Activated CD4-positive, CD25-positive, alpha-beta regulatory T cell (primary cell): ENCODE measurements at places on chromosomes 6 and 20.

GRCh38 chr6:135475292-135475886 is 22.2 kb downstream of the AHI1 start:
- DNase-seq, result no peak

- no peak for DNase-seq
These were observed 16.5 kb upstream of the NTSR1 start for GRCh38 chr20:62692176-62692575.

DNA sequence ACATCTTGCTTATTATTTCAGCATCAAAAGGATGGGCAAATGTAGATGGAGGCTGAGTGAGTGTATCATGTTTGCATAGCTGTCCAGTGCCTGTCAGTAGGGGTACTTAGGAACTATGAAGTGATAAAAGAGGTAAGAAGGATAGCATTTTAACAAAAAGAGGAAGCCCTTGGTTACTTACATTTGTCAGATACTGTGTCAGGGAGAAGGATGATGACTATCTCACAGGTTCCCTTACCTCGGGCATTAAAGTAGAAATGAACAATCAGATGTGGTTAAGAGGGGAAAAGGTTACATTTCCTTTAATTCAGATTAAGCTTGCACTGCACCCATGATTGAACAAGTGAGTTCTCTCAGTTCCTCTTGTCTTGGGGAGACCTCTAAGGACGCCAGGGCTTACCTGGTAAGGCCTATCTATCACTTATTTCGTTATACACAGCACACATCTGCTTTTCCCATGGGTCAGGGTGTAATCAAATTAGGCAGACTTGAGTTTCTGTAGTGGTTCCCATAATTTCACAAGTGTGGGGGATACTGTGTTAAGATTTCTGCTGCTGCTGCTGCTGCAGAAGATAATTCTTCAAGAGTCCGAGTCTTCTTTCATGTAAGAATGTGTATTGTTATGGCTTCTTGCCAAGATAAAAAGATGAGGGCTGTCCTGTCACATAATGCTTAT is 4.5 kb downstream of the FOXO3 start:
- DNase-seq, result no peak

DNA sequence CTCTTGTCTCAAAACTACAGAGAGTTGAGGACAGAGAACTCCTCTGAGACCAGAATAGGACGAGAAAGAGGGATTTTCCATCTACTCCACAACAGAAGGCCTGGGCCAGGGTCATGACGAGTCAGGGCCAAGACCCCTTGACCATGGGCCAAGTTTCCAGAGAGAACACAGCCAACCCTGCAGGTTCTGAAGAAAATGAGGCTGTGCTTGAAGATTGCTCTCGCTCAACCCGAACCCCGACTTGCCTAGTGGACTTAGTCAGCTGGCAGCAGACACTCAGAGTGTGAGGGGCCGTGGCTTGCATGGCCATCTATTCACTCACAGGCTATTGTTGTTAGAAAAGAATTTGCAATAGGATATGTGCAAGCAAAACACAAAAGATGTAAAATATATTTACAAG is 54.5 kb downstream of the TMEM242 start:
- no peak for DNase-seq

DNA sequence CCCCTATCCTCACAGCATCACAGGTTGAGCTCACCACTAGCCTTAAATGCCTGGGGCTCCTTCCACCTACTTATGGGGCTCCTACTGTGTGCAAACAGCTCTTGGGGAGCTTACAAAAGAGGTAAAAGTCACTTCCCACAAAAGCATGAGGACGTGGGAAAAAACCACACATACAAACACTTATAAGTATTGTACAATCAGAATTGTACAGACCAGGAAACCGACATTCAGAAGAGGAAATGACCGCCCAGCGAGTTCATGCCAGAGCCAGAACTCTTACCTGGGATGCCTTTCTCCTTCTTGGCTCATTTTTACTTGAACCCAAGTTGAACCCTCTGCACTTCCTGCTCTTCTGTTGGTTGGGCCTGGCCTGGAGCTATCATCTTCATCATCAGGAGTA is 6.3 kb upstream of the PPP1R16B start:
- DNase-seq, result no peak

DNA sequence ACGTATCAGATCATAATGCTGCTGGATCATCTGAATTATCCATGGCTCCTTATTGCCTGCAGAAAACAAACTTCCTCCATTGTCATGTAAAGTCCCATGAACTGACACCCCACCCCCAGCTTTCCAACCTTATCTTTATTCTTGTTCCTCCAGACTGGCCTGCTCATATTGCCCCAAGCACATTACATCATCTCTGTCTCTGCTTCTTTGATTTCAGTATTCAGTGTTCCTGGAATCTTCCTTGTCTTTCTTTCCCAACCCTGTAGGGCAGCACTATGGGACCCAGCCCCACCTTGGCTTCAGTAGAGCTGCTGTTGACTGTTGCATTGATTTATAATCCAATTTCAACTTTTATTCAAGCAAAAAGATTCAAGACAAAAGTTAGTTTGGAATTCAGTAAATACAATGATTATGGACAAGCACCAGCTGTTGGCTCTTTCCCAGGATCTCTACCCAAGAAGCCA is 187.5 kb upstream of the ECI2 start:
- no peak for DNase-seq

DNA sequence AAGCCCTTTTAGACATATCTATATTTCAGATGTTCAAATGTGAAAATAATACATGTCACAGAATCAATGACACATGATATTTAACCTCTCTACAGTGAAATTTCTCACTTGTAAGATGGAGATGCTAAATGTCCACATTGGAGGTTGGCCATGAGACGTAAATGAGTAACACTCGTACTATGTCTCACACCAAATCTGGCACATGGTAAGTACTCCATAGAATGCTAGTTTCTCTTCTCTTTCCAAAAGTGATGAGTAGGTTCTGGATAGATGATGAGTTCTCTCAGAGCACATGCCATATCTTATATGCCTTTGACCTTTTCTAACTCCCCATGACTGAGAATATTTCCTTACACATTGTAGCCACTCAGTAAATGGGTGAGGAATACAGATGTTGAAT is 17.7 kb downstream of the GFOD1 start:
- no peak for DNase-seq

DNA sequence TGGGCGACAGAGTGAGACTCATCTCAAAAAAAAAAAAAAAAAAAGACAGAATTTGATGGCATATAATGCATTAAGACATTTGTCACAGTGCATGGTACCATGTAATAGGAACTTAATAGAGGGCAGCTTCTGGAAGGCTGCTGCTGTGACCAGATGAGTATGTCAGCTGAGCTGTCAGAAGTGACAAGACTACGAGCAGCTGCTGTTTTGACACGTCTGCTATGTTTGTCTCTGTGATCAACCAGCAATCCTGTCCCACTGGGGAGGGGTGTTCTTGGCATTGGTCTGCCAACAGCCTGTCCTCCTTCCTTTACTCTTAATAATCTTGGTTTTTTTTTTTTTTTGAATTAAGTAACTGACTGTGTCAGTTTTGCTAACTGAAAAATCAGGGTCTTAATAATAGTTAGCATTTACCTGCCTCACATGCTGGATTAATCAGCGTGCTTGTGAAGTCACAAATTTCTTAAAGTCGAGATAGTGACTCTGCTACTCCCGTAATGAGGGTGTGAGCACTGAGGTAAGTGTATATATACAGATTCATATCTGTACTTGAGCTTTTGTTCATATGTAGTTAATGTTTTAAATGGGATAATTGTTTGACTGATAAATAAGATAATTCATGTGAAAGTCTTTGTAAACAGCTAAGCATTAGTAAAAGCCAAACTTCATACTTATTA is 152.4 kb downstream of the BMP2 start:
- DNase-seq, result no peak

GRCh38 chr20:48538058-48538825 is 289.6 kb downstream of the PREX1 start:
- no peak for DNase-seq

DNA sequence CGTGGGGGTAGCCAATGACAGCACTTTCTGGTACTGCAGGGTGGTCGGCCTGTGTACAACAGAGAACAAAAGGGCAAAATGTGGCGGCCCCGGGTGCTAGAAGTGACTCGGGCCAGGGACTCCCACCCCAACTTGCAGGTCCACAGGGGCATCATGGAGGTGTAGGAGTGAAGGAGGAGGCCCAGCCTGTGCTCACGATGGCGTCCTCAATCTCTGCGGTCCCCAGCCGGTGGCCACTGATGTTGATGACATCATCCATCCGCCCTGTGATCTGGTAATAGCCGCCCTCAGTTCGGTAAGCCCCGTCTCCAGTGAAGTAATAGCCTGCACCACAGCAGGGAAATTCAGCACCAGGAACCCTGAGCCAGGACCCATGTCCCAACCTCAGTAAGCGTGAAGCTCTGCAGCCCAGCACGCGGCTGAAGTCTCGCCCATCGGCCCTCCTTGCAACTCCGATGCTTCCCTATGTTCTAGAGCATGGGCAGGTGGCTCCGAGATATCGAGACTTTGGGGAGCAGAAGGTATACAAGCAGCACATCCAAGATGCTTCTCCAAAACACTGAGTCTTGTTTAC is 20.2 kb upstream of the APMAP start:
- no peak for DNase-seq

DNA sequence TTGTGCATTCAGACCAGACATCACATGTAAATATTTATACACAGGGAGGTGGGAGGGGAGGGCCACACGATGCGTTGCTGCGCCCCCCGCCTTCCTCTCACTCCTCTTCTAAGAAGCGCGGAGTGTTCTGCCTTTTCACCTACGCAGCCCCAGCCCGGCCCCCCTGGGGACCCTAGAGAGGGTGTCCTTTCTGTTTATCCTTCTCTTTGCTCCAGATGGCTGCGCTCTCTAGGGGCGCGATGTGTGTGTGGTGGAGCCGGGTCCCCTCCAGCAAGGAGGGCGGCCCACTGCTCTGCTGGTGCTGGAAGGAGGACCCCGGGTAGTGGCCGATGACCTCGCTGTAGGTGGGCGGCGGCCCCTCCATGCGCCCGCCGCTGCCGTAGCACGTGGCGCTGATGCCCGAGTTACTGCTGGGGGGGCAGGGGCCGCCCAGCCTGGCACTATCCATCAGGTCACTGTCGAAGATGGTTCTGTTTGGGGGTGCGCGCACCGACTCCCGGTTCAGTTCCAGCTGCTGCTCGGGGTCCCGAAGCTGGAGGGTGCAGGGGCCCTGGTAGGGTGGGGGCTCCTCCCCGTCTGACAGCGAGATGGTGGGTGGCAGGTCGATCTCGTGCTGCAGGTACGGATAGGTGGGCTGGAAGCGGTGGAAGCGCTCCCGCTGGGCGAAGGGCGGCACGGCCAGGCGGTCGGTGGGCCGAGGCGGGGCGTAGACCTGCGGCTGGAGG is 31.8 kb upstream of the ZBP1 start:
- DNase-seq, result no peak

GRCh38 chr6:161480421-161481155 is 206.7 kb upstream of the AGPAT4 start:
- no peak for DNase-seq

DNA sequence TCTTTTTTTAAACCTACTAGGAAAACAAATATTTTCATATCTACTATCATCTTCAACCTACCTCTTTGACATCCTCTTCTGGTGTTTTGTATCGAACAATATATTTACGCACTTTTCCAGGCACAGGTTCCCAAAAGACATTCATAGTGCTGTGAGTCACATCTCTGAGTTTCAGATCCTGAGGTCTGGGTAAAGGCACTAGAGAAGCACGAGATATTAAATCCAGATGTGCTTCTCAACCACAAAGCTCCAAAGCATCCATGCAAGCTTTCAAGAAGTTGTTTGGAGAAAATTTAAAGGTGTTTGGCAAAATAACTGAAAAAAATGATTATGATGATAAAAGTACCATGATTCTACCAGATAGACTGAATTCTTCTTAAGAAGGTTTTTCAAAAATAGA is 62.7 kb downstream of the COL12A1 start:
- no peak for DNase-seq

GRCh38 chr6:136076496-136076895 is 173.6 kb downstream of the MTFR2 start:
- DNase-seq, result no peak

DNA sequence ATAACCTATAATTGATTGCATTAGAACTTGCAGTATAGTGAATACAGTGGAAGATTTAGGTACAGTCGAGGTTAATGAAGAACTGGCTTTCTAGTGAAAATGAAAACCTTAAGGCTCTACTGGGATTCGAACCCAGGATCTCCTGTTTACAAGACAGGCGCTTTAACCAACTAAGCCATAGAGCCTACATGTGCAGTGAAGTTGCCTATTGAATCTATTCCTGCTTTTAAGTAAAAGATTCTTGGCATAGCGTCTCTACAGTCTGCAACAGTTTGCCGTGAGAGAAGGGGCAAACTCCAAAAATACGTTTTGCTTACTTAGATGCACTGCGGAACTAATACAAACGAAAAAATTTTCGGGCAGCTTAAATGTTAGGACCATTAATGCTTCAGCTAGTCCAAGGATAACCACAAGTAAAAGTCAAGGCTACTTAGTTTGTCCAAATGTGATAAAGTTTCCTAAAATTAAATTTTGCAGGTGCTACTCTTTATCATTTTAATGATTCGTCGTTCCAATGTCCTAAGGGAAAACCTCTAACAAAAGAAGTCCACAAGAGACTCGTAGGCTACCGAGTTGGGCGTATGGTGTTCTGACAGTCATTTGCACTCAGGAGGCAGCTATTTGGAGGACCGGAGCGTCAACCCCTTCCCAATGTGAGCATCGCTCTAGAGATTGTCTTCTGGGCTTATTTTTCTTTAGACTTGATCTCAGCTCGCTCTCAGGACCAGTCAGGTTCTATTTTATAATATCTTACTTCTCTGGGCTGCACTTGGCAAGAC is 31.3 kb upstream of the ZSCAN23 start:
- DNase-seq, result no peak

GRCh38 chr6:6319952-6320811 is at the start of gene F13A1:
TSS of gene F13A1 (minus strand) at chr6:6320662. CDS start at chr6:6318664, 1,998 bp downstream.
- DNase-seq, result no peak

DNA sequence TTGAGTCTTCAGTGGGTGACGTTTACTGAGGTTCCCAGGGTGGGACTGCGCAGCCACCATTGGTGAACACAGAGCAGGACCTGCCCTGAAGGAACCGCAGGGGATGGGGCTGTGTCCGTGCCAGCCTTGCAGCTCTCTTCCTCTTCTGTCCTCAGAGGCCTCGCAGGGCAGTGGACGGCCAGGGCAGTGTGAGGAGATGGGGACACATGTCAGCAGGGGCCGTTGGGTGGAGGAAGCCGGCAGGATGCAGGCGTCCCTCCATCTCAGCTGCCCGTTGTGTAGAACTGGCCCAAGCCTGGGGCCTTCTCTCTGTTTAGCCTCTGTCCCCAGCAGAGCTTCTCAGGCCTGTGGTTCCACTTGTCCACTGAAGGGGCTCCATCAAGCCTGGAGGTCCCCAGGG is 53.6 kb upstream of the SMOC2 start:
- DNase-seq, result no peak

GRCh38 chr6:154731296-154732218 is 1.7 kb upstream of the SCAF8 start:
- DNase-seq, result no peak

- DNase-seq, result no peak
These were observed 4.4 kb downstream of the PNLDC1 start for GRCh38 chr6:159804504-159804903.
